AG10803 (cell line): ENCODE measurements at places on chromosomes 16 and 17.

- no peak for DNase-seq
These were observed 1.5 kb upstream of the ADAM11 start for GRCh38 chr17:44757045-44757917.

GRCh38 chr16:88730632-88731607, 24.6 kb downstream of the CTU2 start:
- no peak for DNase-seq

DNA sequence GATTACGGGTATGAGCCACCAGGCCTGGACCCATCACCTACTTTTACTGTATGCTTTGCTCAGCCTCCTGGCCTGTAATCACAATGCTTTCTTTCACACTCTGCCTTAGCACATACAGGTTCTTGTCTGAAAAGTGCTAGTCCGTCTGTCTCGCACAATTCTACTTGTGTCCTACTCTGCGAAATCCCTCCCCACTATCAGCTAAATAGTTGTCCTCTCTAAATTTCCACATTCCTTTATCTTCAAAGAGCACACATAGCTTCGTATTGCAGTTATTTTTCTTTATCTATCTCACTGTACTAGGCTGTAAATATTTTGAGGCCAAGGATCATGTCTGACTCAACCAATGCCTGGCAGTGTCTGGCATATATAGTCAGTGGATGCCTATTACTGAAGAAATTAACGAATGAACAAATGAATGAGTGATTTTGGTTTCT, 38.5 kb upstream of the ETV4 start:
- no peak for DNase-seq

DNA sequence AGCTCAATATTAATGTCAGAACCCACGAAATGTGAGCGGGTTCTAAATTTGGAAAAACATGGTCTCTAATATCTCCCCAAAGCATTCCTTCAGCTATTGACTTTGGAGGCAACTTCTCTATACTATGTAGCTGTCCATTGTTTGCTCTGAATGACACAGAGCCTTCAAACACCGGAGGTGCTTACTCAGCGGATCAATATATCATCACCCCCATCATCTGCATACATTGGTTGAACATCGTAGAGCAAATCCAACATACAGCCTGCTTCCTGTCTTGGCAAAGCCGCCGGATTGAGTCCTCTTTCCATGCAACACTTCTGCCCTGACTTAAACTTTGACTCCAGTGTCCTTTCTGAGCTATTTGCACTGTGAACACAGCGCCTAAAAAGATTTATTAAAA, 61.3 kb downstream of the C17orf67 start:
- DNase-seq = no peak
